ENCODE measurements at places on chromosomes 5 and 9.
A peak's percentile ranks its signal among the peaks of the same experiment; 100 is the strongest.

- DNase-seq = no peak
These were observed 8.0 kb upstream of the INIP start for GRCh38 chr9:112725961-112726360.

GRCh38 chr5:7960142-7960541 is 91.2 kb downstream of the MTRR start:
- no peak for DNase-seq

GRCh38 chr9:130535818-130536521 is 43.4 kb upstream of the FUBP3 start:
- no peak for DNase-seq

GRCh38 chr9:127966416-127967150 is 14.2 kb downstream of the EEIG1 start:
- DNase-seq = no peak

DNA sequence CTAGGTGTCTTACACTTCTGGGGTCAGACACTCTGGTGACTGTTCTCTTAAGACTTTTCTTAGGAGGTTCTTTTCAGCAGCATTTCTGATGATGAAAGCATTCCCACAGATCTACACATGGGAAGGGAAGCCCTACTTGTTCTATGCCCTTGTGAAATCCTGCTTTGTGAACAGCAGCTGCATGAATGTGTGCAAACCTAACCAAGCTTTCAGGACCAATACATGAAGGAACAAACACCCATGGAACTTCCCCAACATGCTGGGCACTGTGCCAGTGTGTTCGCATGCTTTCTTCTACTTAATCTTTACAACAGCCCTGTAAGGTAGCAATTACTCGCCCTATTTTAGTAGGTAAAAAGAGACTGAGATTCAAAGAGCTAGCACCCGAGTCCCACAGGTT is 439.9 kb upstream of the KLF4 start:
- DNase-seq = no peak

DNA sequence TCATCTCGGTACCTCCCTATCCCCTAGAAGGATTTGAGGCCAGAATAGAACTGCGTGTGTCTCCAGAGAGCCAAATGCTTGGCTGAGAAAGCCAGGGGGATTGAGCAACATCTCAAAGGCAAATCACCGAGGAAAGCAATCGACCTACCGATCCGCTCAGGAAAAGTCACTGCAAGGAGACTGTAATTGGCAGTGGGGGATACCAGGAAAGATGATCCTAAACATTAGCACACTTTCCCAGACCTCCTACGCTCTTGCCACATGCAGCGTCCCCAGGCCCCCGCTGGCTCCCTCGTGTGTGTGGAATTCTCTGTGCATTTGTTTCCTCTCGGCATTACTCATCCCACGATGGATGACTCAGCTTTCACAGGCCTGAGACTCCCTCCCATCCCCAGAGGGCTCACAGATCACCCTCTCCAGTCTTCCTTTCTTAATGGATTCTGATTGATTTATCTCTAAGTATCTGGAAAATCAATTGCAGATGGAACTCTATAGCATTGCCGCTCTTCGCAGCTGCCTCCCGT is 82.2 kb upstream of the ICE1 start:
- no peak for DNase-seq

GRCh38 chr5:66223637-66224036 is 79.5 kb downstream of the SREK1 start:
- DNase-seq = no peak

DNA sequence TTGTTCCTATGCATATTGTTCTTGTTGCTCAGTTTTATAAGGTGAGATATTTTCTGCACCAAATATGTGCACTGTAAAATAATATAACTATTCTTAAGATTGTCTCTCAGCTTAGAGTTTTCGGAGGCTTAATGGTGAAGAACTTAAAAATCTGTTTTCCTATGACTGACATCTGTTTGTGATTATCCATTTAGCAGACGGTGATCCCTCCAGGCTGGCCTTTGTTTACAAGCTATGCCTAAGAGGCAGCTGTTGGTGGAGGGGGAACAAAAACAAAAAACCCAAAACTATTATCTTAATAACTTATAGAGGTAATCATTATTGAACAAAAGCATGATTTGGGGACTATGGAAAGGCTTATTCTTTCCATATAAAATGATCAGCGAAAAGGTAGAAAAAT is 658 bp downstream of the PDCD1LG2 start:
- DNase-seq = no peak

GRCh38 chr9:76586390-76587314 is 127.7 kb downstream of the GCNT1 start:
- DNase-seq = no peak

GRCh38 chr5:126143622-126144021 is 279.6 kb upstream of the GRAMD2B start:
- no peak for DNase-seq

DNA sequence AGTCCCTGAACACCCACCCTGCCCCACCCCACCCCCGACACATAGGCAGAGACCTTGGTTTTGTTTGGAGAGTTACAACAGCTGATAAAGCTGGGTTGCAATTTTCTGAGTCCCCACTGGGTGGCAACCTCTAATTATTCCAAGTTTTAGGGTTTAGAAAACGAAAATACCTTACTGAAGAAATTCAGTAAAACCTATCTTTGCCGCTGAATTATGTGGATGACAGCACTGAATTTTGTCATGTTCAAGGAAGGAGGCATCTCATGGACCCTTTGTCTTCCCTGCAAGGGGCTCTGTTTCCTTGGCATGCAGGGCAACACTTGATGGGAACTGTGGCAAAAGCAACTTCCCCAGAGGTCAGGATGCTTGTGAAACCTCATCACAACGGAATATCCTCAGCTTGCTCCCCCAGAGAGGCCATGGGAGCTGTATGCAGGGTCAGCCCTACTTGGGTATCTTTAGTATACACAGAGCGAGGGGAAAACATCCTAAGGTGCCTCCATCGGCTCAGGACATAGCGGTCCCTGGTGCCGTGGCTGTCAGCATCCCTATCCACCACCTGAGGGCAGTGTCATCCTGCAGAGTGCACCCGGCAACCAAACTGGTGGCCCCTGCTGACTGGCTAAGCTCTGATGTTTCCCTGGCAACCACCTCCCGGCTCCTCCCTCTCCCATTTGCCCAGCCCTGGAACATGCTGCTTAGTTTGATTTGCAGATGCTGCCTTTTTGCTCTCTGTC is 123.1 kb downstream of the RXRA start:
- DNase-seq = peak; percentile 88

Data from activated CD4-positive, alpha-beta T cell treated with anti-CD3 and anti-CD28 coated beads for 48 hours (primary cell).